Caco-2 (cell line): ENCODE measurements at places on chromosomes 1 and 21. TPM values are rescaled to one million over a fixed set of nuclear protein-coding genes. Genes with fewer than 3 reads are reported as not detected.
A peak's percentile ranks its signal among the peaks of the same experiment; 100 is the strongest.

DNA sequence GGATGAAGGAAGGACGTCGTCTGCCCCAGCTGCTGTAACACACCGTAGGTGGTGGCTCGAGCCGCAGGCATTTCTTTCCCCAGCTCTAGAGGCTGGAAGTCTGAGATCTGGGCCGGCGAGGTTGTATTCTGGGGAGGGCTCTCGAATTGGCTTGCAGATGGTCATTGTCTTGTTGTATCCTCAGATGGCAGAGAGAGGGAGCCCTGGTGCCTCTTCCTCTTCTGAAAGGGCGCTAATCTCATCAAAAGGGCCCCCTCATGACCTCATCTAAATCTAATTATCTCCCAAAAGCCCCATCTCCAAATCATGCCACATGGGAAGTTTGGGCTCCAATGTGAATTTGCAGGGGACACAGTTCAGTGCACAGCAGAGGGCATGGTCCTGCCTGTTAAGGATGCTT lies 109.0 kb downstream of the SIK1 start:
- H3K27me3 ChIP-seq, result no peaks in the 10 kb centered on the region
- H3K4me1 ChIP-seq, result peaks cover 42% of the 10 kb centered on the region
- DNase-seq, result no peak
- no peak overlapping the region for H3K27ac ChIP-seq

Gene DNASE2B
- total RNA-seq, result not detected in 2 replicates

DNA sequence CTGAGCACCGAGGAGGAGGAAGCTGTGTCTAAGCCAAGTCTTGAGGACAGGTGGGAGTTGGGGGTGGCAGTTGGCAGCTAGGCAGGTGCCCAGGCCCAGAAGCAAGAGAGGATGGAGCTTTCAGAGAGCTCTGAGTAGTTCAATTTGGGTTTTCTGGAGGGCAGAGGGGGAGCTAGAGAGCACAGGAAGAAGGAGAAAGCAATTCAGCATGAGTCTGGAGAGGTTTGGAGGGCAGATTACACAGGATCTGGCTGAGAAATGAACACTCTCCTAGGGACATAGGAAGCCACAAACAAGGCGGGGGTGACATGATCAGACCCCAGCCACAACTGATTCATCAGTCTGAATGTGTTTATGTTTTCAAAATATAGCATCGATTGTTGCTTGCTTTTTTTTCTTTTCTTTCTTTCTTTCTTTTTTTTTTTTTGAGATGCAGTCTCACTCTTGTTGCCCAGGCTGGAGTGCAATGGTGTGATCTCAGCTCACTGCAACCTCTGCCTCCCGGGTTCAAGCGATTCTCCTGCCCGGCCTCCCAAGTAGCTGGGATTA lies 23.8 kb downstream of the PTPRF start:
- peak; percentile 34 for DNase-seq
- H3K4me1 ChIP-seq, result peaks cover 17% of the 10 kb centered on the region
- H3K36me3 ChIP-seq, result peaks cover 6% of the 10 kb centered on the region
- H3K27me3 ChIP-seq, result no peaks in the 10 kb centered on the region
- no peak overlapping the region for H3K4me3 ChIP-seq
- H3K27ac ChIP-seq, result no peak overlapping the region

DNA sequence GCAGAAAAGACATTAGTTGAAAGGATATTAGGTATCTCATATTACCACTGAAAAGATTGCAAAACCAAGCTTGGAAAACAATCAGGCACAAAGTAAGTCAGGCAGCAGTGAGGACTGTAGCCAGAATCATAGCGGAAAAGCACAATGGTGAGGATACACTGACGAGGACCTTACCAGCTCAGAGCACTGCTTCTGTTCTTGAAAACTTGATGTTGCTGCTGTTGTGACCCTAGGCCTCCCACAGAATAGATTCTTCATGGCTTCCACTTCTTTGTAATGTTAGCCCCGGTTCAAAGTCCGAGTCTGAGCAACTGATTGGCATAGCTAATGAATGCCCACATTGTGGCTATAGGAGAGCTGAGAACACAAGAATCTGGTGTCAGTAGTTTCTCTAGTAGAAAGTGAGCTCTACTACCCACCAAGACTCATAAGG lies 45.2 kb upstream of the LRRC8C start:
- no peak for DNase-seq
- no peak overlapping the region for H3K4me3 ChIP-seq
- H3K36me3 ChIP-seq, result no peaks in the 10 kb centered on the region
- H3K27ac ChIP-seq, result no peak overlapping the region
- H3K27me3 ChIP-seq, result no peaks in the 10 kb centered on the region
- no peaks in the 10 kb centered on the region for H3K4me1 ChIP-seq

GRCh38 chr1:159838715-159839114 lies 12.0 kb downstream of the SLAMF8 start:
- H3K4me1 ChIP-seq, result no peaks in the 10 kb centered on the region
- no peaks in the 10 kb centered on the region for H3K27me3 ChIP-seq
- no peak overlapping the region for H3K27ac ChIP-seq
- no peak overlapping the region for H3K4me3 ChIP-seq
- H3K36me3 ChIP-seq, result no peaks in the 10 kb centered on the region
- no peak for DNase-seq

DNA sequence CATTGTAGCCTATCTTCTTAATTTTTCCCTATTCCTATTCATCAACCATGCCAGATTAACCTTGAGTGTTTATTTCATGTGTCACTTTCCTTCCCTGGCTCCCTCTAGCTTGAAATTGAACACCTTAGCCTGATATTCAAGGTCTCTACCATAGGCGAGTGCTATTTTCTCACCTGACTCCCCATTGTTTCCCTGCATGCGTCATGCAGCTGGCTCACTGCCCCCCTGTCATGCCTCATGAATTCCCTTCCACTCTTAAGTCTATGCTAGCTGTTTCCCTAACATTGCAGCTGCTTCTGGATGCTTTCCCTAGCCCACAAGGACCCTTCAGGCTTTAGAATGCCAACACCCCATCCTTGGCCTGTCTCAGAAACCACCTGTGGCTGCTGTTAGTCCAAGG lies 56.7 kb upstream of the CD1D start:
- H3K4me1 ChIP-seq, result no peaks in the 10 kb centered on the region
- H3K27ac ChIP-seq, result no peak overlapping the region
- DNase-seq, result no peak
- H3K27me3 ChIP-seq, result no peaks in the 10 kb centered on the region; the same call in 1 of the 2 replicates
- H3K36me3 ChIP-seq, result no peaks in the 10 kb centered on the region

Gene GBP2
- total RNA-seq, result 0.23 TPM in 1 of 2 replicates, not detected in the other
